ENCODE measurements at places on chromosomes 11 and 22.

DNA sequence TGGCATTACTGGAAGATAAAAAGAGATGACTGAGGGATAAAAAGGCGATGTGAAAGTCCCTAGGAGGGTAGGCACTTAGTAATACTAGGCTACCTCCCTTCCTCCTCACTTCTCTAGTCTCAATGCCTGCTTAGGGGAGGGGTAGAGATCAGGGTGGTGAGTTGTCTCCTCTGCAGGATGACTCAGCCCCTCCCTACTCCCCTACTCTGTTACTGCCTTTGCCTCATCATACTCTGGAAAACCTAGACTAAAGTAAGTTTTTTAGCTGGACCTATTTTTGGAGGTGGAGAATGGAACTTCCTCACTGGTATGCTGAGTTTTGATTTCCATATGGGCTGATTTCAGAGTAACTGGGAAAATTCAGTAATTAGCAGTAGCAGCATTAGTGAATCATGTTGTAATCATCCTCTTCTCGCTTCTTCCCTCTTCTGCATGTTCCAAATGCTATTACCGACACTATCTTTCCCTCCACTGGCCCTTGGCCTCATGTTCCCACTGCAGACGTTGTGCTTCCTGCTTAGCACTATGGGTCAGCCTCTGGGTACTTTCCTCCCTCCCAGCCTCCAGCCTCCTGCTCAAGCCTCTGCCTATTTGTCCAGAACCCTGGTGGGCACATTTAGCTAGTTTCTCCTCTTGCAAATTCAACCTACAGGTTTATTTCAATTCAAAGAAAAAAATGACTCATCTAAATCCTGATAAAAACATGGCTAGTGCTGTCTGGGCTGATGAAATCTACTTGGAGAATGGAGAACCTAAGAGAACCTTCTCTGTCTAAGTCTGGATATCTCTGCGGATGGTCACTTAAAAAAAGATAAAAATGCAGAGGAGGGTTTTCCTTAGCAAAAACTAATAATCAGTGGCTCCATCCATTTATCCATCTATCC, 281.7 kb downstream of the ST3GAL4 start:
- DNase-seq = peak; percentile 83

DNA sequence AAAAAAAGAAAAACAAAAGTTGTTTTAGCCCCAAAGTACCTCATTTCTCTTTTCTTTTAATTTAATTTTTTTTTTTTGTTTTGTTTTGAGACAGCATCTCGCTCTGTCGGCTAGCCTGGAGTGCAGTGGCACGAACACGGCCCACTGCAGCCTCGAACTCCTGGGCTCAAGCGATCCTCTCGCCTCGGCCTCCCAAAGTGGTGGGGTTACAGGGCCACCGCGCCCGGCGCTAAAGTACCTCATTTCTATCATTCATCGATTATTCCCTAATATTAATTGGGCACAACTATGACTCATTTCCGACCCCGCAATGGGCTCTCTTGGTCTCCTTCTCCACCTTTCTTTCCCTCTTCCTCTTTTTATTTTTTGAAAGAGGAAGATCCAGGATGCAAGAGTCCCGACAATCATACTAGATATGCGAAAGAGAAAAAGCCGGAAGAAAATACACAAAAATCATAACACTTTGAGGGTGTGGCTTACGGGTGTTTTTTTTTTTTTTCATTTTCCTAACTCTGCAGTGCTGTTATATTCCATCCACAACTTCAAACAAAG, 475 bp upstream of the AIP start:
- no peak for DNase-seq

- no peak for DNase-seq
These were observed 10.4 kb upstream of the SLC39A13 start for GRCh38 chr11:47398011-47398410.

DNA sequence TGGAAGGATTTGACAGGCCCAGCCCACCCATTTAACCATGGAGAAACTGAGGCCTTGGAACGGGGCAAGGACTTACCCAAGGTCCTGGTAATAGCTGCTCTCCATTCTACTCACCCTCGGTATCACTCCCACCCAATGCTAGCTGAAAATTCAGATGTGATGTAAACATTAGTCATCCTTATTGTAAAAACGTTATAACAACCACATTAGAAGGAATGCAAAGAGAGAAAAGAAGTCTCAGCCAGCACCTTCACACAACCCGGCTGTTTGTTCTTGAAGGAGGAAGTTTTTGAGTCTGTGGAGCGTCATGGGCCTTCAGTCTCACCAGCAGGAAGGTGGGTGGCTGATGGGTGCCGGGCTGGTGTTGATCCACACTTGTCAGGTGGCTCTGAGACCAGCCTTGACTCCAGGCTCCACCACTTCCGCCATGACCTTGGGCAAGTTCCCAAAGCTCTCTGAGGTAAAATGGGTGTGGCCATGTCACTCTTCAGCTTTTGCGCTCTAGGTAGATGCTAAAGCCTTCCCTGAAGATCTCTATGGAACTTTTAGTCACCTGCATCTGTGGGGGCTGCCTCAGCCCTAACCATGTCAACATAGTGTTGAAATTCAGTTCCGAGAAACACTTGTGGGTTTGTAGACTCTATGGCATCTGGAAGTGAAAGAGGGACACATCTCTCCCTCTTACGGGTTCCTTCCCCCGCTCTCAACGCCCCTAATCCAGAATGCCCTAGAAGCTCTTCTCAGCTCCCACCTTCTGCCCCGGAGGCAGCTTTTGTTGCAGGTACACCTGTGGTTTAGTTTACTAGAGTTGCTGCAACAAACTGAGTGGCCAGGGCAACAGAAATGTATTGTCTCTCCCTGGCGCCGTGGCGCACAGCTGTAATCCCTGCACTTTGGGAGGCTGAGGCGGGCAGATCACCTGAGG, 14.8 kb downstream of the CD6 start:
- DNase-seq = no peak

- DNase-seq = peak; percentile 32
These were observed 16.7 kb downstream of the RRP8 start for GRCh38 chr11:6586434-6587359.

GRCh38 chr22:42160830-42161696, 30.5 kb upstream of the CYP2D6 start:
- no peak for DNase-seq

GRCh38 chr22:22657712-22658111, 13.3 kb downstream of the GGTLC2 start:
- DNase-seq = no peak

GRCh38 chr11:134515081-134515960, 103.3 kb upstream of the B3GAT1 start:
- DNase-seq = no peak

- no peak for DNase-seq
These were observed 204.0 kb upstream of the NECTIN1 start for GRCh38 chr11:119932828-119933562.

DNA sequence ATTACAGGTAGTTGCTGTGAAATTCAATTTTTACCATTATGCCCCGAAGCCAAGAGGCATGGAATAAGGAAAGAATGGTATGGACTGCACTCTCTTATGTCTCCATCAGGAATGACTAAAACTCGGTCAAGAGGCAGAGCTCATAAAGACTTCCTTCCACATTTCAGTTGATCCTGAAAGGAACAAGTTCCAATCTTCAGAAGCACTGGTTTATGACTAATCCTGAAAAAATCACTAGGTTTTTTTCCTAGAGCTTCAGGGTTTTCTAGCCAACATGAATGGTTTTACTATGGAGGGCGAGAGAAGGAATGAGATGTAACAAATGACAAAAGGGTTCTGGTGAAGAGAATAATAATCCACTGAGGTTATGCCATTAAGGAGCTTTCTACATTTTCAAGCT, 832.2 kb downstream of the NTM start:
- DNase-seq = peak; percentile 55

DNA sequence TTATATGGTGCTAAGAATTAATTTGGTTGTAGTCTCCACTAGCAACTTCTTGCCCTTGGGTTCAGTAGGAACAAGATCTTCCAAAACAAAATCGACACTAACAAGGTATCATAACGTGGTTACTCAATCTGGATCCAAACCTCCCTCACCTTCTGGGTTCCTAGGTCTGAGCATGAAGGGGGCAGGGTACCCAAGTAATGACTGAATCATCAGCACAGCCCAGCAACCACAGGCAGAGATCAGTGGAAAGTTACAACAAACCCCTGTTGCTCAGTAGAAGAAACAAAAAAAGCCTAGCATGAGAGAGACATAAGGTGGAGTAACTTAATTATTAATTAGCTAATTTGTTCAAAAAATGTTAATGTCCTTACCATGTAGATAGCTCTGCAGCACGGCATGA, 221.4 kb downstream of the BLID start:
- DNase-seq = peak; percentile 66

DNA sequence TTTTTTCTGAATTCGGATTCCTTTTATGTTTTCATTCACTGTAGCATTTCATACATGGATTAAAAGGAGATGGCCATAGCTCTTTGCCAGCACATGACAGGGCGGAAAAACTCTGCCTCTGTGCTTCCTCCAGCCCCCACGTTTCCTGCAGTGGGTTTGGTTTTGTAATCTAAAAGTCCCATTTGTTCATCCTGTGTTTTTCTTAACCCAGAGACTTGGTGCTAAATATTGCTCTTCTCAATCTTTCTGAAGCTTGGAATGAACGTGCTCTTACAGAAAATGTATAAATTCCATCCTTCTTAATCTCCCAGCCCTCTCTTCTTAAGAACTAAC, 89.9 kb downstream of the PPP6R3 start:
- peak; percentile 26 for DNase-seq

GRCh38 chr22:38153821-38154562, 27.6 kb downstream of the PLA2G6 start:
- DNase-seq = no peak

DNA sequence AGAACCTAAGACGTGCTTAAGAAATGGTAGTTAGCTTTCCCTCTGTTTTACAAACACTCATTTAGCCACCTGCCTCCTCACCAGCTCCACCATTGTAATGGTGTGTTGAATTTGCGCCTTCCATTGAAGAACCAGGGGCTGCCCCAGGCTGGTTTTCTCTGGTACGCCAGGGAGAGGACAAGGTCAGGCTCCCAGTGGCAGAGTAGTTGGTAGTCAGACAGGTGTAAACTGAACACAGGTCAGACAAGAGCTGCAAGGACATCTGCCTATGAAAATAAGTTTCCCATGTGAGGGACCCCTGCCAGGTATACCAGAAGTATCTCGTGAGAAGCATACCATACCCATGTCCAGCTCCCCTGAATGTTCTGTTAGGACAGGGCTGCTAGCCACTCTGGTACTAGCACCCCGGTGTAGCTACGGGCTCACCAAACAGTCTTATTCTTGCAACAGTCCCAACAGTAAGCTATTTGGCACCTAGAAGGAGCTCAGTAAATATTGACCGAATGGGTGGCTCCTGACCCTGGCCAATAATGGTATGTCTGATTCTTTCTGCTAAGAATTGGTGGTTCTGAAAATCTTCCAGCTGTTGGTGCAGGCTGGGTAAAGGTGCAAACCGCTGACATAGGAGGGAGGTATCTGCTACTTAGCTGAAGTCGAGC, 359.0 kb downstream of the LARGE1 start:
- DNase-seq = no peak

DNA sequence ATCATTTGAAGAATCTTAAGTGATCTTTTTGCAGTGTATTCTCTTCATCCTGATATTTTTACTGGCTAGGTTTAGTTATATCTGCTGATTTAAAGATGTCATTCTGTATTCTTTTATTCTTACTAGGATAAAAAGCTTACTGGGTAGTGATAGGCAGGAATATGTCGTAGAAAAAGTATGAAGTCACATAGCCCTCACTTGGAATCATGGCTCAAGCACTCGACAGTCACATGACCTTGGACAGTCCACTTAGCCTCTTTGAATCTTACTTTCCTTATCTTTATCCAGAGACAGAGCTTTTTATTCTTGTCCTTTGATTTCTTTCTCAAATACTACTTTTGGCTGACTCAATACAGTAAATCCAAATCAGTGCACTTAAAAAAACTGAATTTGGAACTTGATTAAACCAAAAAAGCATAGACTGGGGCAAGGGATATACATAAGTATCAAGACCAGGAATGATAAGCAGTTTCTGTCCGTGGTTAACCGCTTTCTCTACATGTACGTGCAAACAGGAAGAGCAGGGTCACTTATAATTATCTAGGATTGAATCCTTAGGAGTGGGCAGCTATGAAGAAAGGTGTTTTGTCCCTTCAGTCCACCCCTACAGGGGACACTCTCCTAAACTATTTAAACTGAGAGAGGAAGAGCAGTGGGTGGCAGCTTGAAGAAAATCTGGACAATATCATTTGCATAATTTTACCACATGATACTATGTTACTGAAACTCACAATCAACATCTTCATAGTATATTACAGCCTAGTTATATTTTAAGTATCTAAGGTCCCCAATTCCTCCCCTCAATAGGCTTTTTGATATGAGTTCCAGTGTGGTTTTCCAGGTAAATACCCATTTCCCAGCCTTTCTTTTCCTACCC, 8.0 kb downstream of the MMP7 start:
- no peak for DNase-seq

GRCh38 chr11:112922606-112923005, 38.6 kb upstream of the NCAM1 start:
- DNase-seq = no peak

- no peak for DNase-seq
These were observed 33.2 kb downstream of the ABCC8 start for GRCh38 chr11:17443423-17443822.

- DNase-seq = peak; percentile 70
These were observed 26.1 kb downstream of the GLYATL1 start for GRCh38 chr11:58965246-58965985.

DNA sequence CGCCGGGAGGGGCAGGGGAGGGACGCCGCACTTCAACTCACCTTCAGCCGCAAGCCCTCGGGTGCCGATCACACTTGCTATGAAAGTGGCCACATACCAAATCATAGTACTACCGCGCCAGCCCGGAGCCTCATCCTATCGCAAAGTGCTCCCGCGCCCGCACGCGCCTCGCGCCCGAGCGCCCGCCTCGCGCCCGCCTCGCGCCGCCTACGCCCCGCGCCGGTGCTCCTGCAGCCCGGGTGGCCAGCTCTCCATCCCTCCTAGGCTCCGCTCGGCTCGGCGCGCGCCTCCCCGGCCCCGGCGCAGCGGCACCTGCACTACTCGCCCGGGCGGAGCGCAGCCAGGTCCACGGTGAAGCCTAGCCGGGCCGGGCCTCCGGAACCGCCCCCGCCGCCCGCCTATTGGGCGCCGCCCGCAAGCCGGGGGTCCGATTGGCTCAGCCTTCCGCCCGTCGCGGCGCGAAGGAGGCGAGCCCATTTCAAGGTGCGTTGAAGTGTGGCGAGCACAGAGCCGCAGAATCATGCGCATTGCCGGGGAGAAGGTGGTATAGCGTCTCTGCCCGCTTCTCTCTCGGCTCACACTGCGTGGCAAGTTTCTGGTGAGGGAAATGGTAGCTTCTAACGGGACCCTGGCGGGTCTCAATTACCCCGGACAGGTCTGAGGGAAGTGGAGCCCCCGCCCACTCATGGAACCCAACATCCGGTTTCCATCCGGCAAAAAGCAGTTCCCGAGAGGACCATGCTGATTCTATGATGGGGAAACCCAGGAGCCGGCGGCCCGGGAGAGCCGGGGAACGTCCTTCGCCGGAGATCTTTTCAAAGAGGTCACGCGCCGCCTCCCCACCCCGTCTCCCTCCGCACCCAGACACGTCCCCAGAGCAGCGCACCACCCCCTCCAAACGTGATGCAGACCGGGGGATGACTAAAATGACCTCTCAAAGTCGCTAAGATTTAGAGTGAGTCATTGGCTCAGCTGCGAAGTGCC, at the start of gene IGSF9B:
Gene IGSF9B (minus strand): TSS at position 319 of the 984 bp plus-strand sequence. CDS start 214 bp downstream, at position 105.
- peak; percentile 58 for DNase-seq
